ENCODE measurements at places on chromosomes 11 and 22.

GRCh38 chr22:21457023-21457787 is 10.0 kb upstream of the TMEM191C start:
- no peak overlapping the region for H3K4me3 ChIP-seq
- H3K36me3 ChIP-seq, result no peaks in the 10 kb centered on the region
- H3K27ac ChIP-seq, result no peak overlapping the region
- no peak for ATAC-seq
- H3K4me1 ChIP-seq, result no peaks in the 10 kb centered on the region
- no peaks in the 10 kb centered on the region for H3K27me3 ChIP-seq

DNA sequence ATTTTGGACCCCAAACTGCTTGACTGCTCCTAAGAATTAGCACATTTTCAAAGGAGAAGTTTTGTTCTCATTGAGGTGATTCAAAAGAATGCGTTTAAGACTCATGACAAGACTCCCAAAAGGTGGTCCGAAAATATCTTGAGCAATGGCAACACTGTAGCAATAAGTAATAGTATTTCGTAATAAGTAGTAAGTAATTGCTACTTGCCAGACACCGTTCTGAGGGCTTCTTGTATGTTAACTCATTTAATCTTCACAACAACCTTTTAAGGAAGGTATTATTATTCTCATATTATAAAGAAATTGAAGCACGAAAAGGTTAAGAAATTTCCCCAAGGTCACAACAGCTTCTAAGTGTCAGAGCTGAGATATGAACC is 184.0 kb upstream of the SORL1-AS1 start:
- no peaks in the 10 kb centered on the region for H3K27me3 ChIP-seq
- H3K4me1 ChIP-seq, result no peaks in the 10 kb centered on the region
- no peak overlapping the region for H3K27ac ChIP-seq
- no peak overlapping the region for H3K4me3 ChIP-seq

- ATAC-seq, result no peak
- H3K36me3 ChIP-seq, result no peaks in the 10 kb centered on the region
- no peaks in the 10 kb centered on the region for H3K4me1 ChIP-seq
- H3K4me3 ChIP-seq, result no peak overlapping the region
- peaks cover 29% of the 10 kb centered on the region for H3K27me3 ChIP-seq
These were observed 830.8 kb downstream of the TBC1D22A start for GRCh38 chr22:47593291-47593690.

DNA sequence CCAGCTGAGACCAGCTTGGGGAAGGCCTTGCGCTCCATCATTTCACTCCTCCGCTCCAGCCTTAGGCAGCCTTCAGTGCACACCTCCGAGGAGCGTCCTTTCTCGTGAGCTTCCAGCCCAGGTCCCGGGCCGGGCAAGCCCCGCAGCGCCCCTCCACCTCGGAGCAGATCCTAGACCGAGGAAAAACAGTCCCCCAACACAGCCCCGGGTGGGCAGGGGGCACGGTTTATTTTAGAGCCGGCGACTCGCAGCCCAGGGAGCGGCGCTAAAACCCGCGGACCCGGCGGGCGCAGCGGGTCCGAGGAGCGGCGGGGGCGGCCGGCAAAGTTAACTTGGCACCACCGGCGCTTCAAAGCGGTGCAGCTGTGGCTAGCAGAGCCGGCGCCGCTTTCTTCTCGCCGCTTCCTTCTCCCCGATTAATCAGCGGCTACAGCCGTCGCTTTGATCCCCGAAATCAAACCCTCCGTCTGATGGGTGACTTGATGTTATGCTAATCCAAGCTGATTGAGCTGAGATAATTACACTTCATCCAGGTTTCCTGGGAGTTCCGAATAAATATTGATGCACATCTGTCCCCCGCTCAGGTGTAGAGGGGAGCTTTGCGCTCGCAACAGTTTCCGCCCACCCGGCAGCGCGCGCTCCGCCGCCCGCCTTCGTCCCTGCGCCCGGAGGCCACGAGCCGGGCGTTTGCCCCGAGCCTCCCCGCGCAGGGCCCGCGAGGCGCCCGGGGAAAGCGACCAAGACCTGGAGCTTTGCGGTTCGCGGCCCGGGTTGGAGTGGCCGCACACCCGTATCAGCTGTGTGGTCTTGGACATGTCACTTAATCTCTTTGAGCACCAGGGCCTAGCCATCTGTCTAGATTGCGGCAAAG is 192.7 kb downstream of the BUD13 start:
- peaks cover 80% of the 10 kb centered on the region for H3K27me3 ChIP-seq
- no peaks in the 10 kb centered on the region for H3K4me1 ChIP-seq
- peak overlapping the region; percentile 22 for H3K4me3 ChIP-seq
- no peak for ATAC-seq
- no peak overlapping the region for H3K27ac ChIP-seq
- no peaks in the 10 kb centered on the region for H3K36me3 ChIP-seq

DNA sequence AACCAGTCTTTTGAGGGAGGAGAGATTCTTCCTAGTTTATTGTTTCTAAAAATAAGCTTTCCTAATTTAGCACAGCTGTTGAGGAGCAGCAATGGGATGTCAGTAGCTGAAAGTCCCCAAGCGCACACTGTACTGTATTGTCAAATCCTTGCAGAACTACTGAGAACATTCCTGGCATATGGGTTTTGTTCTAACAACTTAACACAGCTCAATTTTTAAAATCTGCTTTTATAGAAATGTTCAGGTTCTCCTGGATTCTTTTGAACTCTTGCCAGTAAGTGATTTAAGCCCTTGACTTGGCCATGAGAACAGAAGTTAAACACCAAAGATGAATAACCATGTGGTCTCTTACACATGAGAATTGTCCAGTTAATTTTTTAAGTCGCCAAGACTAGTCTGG is 218.6 kb downstream of the FAT3 start:
- no peak for ATAC-seq
- no peaks in the 10 kb centered on the region for H3K27me3 ChIP-seq
- no peaks in the 10 kb centered on the region for H3K36me3 ChIP-seq

- H3K4me1 ChIP-seq, result peaks cover 19% of the 10 kb centered on the region
- H3K27ac ChIP-seq, result peak within 1 kb of the TSS; percentile 73
- ATAC-seq, result peak; percentile 77
- peaks cover 50% of the 10 kb centered on the region for H3K27me3 ChIP-seq
- peak within 1 kb of the TSS; percentile 29 for H3K4me3 ChIP-seq
These were observed at the start of gene FAM181B for GRCh38 chr11:82733444-82734119. FAM181B (minus strand) TSS chr11:82733864; CDS start chr11:82733729, 135 bp downstream.

GRCh38 chr11:125123947-125124617 is 12.7 kb upstream of the TMEM218 start:
- H3K27me3 ChIP-seq, result peaks cover 43% of the 10 kb centered on the region
- ATAC-seq, result peak; percentile 72
- H3K36me3 ChIP-seq, result no peaks in the 10 kb centered on the region
- no peaks in the 10 kb centered on the region for H3K4me1 ChIP-seq
- H3K27ac ChIP-seq, result no peak overlapping the region
- H3K4me3 ChIP-seq, result no peak overlapping the region

DNA sequence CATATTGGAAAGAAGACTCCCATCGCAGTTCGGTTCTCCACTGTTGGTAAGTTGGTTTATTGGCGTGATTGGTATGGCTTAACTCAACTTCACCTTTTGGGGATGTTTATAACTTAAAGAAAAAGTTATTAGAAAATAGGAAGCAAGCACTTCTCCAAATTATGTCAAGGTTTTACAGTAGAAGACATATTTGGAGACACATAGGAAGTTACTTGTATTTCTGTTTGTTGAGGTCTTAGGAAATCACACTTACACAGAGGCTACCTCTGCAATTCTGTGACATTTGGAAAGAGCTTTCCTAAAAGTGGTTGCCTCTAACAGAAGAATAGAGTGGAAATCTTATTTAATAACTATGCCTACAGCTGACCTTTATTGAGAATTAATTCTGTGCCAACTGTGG is 12.3 kb downstream of the CAT start:
- peaks cover 3% of the 10 kb centered on the region for H3K36me3 ChIP-seq
- no peaks in the 10 kb centered on the region for H3K27me3 ChIP-seq
- ATAC-seq, result no peak
- H3K27ac ChIP-seq, result no peak overlapping the region

- H3K27ac ChIP-seq, result no peak overlapping the region
- peaks cover 89% of the 10 kb centered on the region for H3K36me3 ChIP-seq
- H3K27me3 ChIP-seq, result no peaks in the 10 kb centered on the region
These were observed 10.4 kb downstream of the APOL2 start for GRCh38 chr22:36228944-36229343.

- ATAC-seq, result peak; percentile 77
- peak overlapping the region; percentile 45 for H3K4me3 ChIP-seq
- peak overlapping the region; percentile 83 for H3K27ac ChIP-seq
- H3K4me1 ChIP-seq, result peaks cover 18% of the 10 kb centered on the region
- no peaks in the 10 kb centered on the region for H3K27me3 ChIP-seq
These were observed 638 bp downstream of the PARVA start for GRCh38 chr11:12377824-12378593.

DNA sequence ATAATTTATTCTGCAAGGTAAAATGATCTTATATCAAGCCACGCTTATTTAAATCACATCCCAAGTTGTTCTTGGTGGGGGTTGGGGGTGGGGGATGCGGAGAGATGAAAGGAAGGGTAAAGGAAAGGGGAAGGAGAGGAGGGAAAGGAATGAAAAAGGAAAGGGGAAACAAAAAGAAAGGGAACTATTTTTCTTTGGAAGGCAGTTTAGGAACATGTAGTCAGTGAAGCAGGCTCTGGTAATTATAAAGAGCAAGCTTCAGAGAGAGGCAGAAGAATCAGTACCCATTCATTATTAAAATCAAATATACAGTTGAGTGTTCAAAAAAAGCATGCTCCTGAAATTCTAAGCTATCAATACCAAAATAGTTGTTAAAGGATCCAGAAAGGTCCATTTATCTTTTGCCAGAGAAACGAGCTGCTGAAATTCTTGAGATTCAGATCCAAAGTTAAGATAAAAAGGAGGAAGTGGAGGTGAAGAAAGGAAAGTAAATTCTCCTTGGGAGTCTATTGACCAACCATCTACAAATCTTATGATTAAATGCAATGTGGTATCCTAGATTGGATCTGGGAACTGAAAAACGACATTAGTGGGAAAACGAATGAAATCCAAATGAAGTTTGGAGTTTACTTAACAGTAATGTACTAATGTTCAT is 107.4 kb downstream of the SGSM3 start:
- H3K27me3 ChIP-seq, result no peaks in the 10 kb centered on the region
- no peak overlapping the region for H3K4me3 ChIP-seq
- H3K36me3 ChIP-seq, result no peaks in the 10 kb centered on the region
- H3K4me1 ChIP-seq, result peaks cover 31% of the 10 kb centered on the region

- H3K27me3 ChIP-seq, result no peaks in the 10 kb centered on the region
- H3K27ac ChIP-seq, result no peak overlapping the region
- no peaks in the 10 kb centered on the region for H3K36me3 ChIP-seq
- no peak overlapping the region for H3K4me3 ChIP-seq
- ATAC-seq, result no peak
- H3K4me1 ChIP-seq, result no peaks in the 10 kb centered on the region
These were observed 52.2 kb downstream of the NUP98 start for GRCh38 chr11:3745161-3745560.

- no peak for ATAC-seq
- no peak overlapping the region for H3K4me3 ChIP-seq
- no peaks in the 10 kb centered on the region for H3K4me1 ChIP-seq
These were observed 10.7 kb downstream of the MS4A15 start for GRCh38 chr11:60767388-60767811.

DNA sequence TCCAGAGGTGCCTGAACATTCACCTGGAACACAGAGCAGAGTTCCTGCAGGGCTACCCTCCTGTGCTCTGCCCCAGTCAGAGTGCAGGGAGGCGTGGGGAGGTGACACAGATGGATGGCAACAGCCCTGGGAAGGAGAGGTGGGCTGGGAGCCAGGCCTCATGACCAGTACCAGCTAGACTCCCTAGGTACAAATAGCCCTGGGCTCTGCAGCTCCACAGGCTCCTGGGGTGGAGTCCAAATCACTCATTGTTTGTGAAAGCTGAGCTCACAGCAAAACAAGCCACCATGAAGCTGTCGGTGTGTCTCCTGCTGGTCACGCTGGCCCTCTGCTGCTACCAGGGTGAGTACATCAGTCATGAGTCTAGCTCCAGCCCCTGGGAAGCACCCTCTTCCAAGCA is at the start of gene SCGB1D2:
SCGB1D2 (plus strand) TSS at position 219 of the 400 bp plus-strand sequence; CDS start at position 288, 69 bp downstream.
- ATAC-seq, result peak; percentile 25
- H3K4me3 ChIP-seq, result no peak within 1 kb of the TSS
- no peaks in the 10 kb centered on the region for H3K36me3 ChIP-seq
- H3K27me3 ChIP-seq, result peaks cover 48% of the 10 kb centered on the region

GRCh38 chr22:35782504-35782903 is 64.8 kb downstream of the APOL5 start:
- peaks cover 74% of the 10 kb centered on the region for H3K4me1 ChIP-seq
- H3K4me3 ChIP-seq, result no peak overlapping the region
- H3K27me3 ChIP-seq, result no peaks in the 10 kb centered on the region

GRCh38 chr11:97557399-97557798 is 1167.6 kb downstream of the JRKL start:
- no peak for ATAC-seq
- no peak overlapping the region for H3K4me3 ChIP-seq
- H3K4me1 ChIP-seq, result no peaks in the 10 kb centered on the region
- H3K27me3 ChIP-seq, result no peaks in the 10 kb centered on the region
- H3K36me3 ChIP-seq, result no peaks in the 10 kb centered on the region
- H3K27ac ChIP-seq, result no peak overlapping the region

DNA sequence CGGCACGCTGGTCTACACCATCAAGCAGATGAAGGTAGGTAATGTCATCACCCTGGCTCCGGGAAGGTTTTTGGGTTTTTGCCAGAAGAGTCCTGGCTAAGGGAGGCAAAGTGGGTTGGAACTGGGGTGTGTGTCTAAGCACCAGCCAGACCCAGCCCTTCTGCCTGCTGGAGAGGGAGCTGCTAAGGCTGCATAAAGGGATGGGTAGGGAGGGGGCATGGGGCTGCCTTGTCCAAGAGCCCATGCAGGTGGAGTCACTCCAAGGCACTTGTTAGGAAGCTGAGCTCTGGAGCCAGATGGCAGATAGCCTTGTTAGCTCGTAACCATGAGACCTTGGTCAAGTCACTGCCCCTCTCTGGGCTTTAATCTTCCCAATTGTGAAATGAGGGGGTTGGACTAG is 48.0 kb downstream of the TIMP3 start:
- H3K4me1 ChIP-seq, result peaks cover 66% of the 10 kb centered on the region
- H3K27me3 ChIP-seq, result no peaks in the 10 kb centered on the region
- no peak for ATAC-seq
- peaks cover 32% of the 10 kb centered on the region for H3K36me3 ChIP-seq

- H3K36me3 ChIP-seq, result no peaks in the 10 kb centered on the region
- H3K27me3 ChIP-seq, result no peaks in the 10 kb centered on the region
- no peak overlapping the region for H3K4me3 ChIP-seq
- H3K27ac ChIP-seq, result no peak overlapping the region
- no peaks in the 10 kb centered on the region for H3K4me1 ChIP-seq
These were observed 61.7 kb downstream of the BRD1 start for GRCh38 chr22:49765951-49766350.

DNA sequence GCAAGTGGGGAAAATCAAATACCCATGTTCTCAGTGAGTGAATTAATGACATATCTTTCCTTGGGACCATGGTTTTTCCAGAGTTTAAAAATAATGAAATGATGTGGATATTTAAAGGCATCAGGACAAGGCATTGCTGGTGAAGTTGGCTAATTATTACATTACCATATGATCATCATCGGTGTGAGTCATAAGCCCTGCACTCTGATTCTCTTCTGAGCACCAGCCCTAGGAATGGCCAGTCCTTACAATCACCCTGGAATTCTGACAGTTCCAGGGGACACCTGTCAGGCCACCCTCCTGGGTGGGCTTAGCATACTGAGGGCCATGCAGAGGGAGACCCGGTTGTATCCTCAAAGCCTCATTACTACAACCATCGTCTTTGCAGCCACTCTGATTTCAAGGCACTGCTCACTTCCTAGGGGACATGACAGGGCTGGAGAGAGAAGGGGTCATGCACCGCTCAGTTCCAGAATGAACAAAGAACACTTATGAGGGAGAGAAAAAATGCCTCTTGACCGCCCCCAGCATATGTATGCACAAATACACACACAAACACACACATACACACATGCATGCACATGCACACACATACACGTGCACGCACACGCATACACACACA is 365.0 kb downstream of the MIAT start:
- no peaks in the 10 kb centered on the region for H3K36me3 ChIP-seq
- H3K4me1 ChIP-seq, result no peaks in the 10 kb centered on the region
- no peak overlapping the region for H3K4me3 ChIP-seq
- H3K27ac ChIP-seq, result no peak overlapping the region

Measured in gastroesophageal sphincter (tissue), 4 donors.